ENCODE measurements at places on chromosomes 2 and 18. TPM values are rescaled to one million over a fixed set of nuclear protein-coding genes. Genes with fewer than 3 reads are reported as not detected.

TMX3 gene
- 62.0 TPM for total RNA-seq

GRCh38 chr2:85711578-85712060 lies 17.5 kb downstream of the GNLY start:
- no peak for DNase-seq

AGXT gene
- not detected for total RNA-seq

- no peak for DNase-seq
These were observed 175.8 kb downstream of the MYO3B start for GRCh38 chr2:170353723-170354122.

TSPYL6 gene
- not detected for total RNA-seq

RAB6C gene
- total RNA-seq: 0.09 TPM

LYG2 gene
- total RNA-seq: not detected

CYP1B1 gene
- total RNA-seq: 5.0 TPM

GRCh38 chr2:43068631-43069517 lies 157.5 kb downstream of the ZFP36L2 start:
- no peak for DNase-seq
